ENCODE measurements at places on chromosomes 13 and 19.

DNA sequence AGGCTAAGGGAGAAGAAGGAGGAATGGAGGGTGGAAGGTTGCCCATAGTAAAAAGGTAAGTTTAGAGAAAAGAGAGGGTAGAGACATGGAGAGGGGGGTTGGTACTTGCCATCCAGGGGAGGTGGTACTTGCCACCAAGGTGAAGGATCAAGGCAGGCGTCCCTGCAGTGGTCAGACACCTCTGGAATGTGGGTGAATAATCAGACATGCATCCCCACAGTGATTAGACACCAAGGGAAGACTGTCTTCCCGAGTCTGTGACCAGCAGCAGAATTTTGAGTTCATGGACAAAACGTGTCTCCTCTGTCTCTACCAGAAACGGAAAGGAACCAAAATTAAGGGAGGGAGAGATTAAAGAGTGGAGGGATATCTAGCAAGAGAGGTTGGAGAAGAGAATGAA is 27.1 kb upstream of the IGFL1 start:
- no peak for DNase-seq

DNA sequence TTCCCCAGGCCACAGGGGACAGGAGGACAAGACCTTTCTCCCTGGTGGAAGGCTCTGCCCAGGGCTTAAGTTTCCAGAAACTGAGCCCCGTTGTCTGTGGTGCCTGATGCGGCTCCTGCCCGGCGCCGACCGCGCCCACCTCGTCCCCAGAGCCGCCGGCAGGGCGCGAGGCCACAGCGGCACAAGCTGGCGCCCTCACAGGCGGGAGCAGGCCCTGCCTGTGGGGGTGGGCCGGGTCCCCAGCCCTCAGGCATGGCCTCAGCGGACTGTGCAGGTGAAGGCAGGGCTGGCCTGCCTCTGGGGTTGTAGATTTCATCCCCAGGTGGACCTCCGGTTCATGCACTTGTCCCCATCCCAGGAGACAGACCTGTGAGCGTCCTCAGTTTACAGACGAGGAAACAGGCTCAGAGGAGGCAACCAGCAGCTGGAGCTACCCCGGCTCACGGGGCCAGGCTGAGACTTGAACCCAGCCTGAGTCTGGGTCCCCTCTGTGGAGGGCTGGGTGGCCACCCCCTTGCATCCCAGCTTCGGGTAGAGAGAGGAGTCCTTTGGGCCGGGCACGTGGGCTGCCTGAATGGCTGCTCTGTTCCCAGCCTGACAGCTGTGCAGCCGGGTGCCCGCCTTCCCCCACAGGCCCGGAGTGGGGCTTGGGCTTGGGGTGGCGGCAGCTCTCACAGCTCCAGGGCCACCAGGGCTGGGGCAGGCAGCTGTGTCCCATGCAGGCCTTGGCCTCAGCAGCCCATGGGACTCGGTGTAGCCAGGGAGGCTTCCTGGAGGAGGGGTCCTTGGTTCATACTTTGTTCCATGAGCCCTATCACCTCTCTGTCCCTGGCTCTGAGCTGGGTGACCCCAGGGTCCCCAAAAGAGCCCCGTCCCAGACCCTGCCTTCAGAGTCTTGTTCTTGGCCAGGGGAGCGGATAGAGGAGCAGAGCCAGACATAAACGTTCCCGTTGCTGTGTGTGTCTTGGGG is 26.8 kb downstream of the PIAS4 start:
- no peak for DNase-seq

DNA sequence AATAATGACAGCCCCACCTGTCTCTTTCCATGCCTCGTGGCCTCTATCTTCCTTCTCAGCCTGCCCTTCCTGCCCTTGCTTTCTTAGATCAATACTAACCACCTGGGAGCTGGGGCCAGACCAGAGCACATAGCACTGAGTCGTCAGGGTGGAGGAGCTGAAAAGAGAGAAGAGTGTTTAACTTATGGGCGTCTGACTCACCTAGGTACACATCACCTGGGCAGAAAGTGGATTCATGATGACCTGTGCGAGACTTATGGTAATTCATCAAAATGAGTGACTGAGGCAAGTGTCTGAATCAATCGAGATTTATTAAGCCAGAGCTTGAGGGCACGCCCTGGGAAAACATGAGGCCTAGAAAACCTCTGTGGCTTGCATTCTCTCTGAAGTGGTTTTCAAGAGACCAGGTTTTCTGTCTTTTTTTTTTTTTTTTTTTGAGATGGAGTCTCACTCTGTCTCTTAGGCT is 19.2 kb downstream of the CEACAM6 start:
- no peak for DNase-seq

DNA sequence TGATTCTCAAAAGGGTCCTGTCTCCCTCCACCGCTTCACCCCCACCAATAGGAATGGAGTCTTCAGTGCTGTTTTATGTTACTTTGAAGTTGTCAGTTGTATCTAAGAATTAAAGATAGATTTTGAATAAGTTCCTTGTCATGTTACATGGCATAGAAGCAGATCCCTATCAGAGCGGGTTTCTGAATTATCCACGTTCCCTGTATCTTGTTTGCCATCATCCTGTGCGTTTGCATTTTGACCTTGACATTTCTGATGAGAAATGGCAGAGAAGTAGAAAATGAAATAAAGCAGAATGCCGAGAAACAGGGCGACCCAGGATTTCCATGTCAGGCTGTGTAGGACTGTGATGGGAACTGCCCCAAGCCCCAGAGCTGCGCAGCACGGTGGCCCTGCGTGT is 120.7 kb upstream of the RNF113B start:
- no peak for DNase-seq

GRCh38 chr13:101785858-101786257 is 333.4 kb downstream of the ITGBL1 start:
- DNase-seq: peak; percentile 43

DNA sequence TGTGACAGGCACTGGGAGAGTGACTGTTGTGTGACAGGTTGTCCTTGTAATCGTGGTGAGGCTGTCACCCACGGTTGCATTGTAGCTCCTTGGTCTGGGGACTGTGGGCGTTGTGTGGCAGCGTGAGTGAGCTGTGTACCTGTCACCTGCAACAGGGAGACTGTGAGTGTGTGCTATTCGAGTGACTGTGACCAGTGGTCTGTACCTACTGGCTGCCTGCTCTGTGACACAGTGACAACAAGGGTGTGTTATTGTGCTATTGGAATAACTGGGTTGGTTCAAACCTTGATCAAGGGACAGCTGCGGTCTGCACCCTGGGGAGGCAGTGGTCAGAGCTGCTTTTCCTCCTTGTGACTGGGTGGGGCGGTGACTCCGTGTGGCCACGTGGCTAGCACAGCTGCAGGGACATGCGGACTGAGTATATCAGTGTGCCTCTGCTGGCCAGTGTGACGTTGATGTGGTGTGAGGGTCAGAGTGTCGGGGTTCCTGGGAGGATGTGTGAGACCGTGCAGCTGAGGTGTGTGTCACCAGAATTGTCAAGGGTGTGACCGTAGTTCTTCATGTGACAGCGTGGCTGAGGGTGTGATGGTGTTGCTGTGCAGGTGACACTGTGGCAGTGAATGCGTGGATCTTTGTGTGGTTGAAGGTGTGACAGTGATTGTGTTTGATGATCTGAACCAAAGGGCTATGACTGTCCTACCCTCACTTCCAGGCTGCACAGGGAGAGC is 10.1 kb upstream of the NFIX start:
- DNase-seq: peak; percentile 73

GRCh38 chr13:51601601-51602565 is 17.6 kb downstream of the WDFY2 start:
- no peak for DNase-seq

DNA sequence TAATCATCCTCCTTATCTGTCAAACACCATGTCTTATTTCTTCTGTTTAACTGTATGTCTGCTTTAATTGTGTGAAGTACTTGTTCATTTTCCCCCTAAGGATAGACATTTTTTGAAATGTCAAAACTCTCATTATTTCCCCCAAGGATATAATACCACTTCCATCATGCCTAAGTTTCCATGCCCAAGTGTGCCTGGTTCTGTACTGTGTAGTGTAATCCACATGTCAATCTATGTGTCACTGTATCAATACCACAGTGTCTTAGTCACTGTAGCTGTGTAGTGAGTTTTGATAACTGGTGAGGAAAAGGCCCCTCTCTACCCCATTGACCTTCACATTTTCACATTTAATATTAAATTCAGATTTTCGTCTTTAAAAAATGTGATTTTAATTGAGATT is 1265.5 kb downstream of the PCDH9 start:
- DNase-seq: peak; percentile 55

DNA sequence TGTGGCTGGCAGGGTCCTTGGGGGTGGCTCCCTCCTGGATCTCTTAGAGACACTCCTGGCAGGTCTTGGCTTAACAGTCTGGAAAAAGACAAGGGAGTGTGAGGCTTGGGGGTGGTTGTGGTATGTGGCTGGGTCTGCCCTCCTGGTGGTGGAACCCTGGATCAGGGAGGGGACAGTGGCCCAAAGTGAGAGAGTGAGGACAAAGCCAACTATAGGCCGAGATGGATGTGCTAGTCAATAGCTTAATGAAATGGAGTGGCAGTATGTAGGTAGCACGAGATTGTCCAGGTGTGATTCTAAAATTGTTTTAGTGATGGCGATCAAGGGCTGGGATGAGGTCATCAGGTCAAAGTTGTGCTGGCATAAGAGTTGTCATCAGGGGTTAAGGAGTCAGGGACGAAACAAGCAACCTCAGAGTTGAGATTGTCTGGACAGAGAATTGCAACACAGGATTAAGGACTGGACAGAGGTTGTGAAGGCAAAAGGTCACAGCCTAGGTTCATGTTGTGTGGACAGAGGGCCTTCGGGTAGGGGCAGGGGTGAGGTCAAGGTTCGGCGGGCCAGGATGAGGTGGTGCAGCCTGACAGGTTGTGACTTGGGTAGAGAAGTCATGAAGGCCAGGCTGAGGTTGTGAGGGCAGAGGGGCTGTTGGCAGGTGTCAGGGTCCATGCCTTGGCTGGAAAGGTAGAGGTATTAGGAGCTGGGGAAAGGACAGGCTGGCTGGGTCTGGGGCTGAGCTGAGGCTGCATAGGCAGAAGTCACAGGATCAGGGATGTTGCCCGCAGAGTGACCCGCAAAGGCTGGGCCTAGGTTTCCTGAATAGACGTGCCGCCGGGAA is 4.5 kb upstream of the RASAL3 start:
- DNase-seq: no peak

- no peak for DNase-seq
These were observed 402.5 kb upstream of the HTR2A start for GRCh38 chr13:47299304-47299703.

- peak; percentile 66 for DNase-seq
These were observed 52.7 kb upstream of the RFXAP start for GRCh38 chr13:36766295-36766694.

DNA sequence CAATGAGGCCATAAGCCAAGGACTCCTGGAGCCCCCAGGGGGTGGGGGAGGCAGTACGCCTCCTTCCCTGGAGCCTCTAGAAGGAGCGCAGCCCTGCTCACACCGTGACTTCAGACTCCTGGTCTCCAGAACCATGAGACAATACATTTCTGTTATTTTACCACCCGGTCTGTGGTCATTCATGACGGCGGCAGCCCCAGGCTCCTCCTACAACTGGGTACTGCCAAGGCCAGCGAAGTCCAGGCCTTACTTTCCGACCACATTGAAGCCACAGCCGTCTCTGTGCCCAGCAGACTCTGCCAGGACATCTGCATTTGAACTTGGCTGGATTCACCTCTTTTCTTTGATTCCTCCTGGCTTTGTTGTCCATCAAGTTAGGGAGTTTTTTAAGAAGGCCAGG is 10.5 kb downstream of the GNG7 start:
- DNase-seq: no peak

DNA sequence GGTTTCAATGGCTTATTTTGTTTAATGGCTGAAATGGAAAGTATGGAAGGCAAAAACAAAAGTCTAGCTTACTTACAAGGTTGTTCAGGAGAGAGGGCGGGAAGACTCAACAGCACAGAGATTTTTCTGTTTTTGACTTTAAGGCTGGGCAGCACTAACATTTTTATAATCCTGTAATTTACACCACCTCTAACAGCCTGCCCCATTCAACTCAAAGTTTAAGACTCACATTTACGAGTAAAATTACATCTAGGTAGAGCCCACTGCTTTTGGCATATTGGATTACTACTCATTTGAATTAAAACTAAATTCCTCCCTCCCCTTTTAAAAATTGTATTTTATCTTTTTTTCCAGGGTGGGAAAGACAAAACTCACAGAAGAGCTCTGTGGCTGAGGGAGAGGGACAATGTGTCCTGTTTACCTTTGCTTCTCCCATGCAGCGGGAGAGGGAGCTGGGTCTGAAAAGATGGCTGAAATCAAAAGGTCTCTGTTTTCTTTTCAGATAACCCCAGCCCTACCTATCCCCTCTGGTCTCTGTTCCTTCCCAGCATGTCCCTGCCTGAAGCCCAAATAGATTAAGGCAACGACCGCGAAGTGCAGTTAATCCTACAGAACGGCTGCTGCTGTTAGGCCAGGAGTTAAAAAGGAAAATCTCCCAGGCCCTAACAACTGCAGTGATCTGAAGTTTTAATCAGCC is 6.6 kb downstream of the EFNB2 start:
- no peak for DNase-seq

- DNase-seq: no peak
These were observed 271.1 kb downstream of the KCNRG start for GRCh38 chr13:50286324-50286723.

GRCh38 chr19:47779524-47780214 is 1.2 kb downstream of the SELENOW start:
- DNase-seq: no peak

DNA sequence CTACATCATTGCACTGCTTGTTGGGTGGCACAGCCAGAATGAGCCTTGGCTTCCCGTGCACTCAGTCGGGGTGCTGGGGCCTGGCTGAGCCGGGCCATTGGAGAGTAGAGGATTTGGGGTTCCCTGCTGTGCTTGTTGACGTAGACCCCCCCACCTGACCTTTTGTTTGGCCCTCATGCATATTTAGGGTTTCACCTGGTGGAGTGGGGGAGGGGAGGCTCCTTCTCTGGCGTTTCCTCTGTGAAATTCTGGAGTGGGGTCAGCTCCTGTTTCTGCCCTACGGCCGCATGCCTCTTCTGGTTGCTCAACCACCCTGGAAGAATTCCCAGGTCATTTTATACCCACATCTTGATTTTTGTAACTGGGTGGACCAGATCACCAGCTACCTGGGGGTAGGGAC is 82.8 kb downstream of the SIPA1L3 start:
- DNase-seq: no peak

DNA sequence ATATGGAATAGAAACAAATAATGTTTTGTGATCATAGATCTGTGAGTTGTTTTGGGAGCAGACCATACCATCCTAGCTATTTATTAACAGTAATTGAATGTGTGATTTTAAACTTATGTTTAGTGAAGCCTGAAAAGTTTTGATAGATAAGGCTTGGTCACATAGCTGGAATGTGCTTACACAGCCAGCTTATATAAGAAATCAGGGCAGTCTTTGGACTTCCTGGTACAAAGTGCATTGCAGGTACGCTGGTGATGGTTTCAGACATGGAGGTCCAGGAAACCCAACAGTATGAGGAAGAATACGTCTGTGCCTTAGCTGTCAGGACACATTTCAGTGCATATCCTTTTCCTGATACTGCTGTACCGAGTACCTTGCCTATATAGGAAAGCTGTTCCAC is 2316.2 kb upstream of the PCDH20 start:
- DNase-seq: no peak

GRCh38 chr19:2227415-2228156 is 8.5 kb downstream of the PLEKHJ1 start:
- no peak for DNase-seq
